Mesenchymal stem cell (in vitro differentiated cells and primary cell): ENCODE measurements at places on chromosomes 12 and 14.

- DNase-seq = no peak
Measured at GRCh38 chr12:2285462-2285861, 232.7 kb downstream of the CACNA1C start.

- no peak for DNase-seq
Measured at GRCh38 chr12:108619369-108620160, 14.1 kb downstream of the SELPLG start.

DNA sequence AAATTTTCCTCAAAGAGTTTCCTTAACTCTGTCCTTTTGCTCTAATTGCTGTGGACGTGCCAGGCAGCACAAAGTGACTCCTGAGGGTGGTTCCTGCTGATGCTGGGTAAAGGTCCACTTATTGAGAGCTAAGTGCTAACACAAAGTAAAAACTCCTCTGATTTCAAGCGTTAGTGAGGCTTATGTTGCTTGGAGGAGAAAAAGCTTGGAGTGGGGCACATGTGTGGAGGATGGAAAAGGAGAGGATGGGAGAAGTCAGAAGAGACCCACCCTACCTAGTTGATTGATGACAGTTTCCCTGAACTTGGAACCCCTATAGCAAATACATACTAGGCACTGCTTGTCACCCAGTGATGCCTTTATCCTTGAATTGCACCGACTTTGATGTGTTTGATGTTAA lies 10.1 kb upstream of the SLC11A2 start:
- no peak for DNase-seq

- no peak for DNase-seq
Measured at GRCh38 chr12:59833408-59833807, 237.6 kb downstream of the SLC16A7 start.

DNA sequence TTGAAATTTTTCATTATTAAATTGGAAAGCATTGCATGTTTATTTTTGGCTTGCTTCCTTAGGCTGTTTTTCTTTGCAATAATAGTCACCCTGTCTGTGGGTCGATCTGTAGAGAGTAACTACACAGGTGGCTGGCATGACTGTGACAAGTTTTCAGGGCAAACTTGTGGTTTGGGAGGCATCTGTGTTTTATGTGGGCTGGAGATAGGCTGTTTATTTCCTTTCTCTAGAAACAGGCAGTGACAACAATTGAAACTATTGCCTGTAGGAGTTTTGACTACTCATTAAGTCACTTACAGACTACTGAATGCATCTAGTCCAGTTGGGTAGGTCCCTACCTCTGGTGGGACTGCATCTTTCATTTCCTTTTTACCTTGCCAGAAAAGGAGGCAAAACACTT lies 155.6 kb downstream of the DYRK2 start:
- DNase-seq = no peak

DNA sequence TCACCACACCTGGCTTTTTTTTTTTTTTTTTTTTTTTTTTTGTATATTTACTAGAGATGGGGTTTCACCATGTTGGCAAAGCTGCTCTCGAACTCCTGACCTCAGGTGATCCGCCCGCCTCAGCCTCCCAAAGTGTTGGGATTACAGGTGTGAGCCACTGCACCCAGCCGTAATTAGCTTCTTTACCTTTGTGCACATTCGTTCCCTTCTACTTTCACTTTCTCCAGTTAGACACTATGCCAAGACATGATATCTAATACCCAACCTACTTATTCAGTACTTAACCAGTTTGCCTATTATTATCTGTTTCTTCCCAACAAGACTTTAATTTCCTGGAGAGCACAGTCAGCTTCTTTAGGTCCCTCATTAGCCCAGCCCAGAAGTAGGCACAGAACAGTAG lies 5.3 kb downstream of the STYK1 start:
- no peak for DNase-seq

DNA sequence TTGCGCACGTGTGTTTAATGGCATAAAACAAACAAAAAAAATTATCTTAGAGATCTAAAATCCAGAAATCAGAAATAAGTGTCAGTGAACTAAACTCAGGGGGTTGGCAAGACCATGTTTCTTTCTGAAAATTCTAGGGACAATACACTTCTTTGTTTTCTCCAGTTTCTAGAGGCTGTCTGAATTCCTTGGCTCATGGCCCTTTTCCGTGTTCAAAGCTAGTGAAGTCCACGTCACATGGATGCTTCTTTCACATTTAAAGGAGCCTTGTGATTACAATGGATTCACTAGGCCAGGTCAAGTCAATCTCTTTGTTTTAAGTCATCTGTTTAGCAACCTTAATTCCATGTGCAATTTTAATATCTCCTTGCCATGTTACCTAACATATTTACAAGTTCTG lies 22.4 kb downstream of the SLCO1B3 start:
- DNase-seq = no peak

GRCh38 chr14:73462048-73462715 lies 3.8 kb upstream of the NUMB start:
- DNase-seq = peak; percentile 50

- DNase-seq = peak; percentile 72
Measured at GRCh38 chr12:124921200-124922031, 7.0 kb upstream of the UBC start.

DNA sequence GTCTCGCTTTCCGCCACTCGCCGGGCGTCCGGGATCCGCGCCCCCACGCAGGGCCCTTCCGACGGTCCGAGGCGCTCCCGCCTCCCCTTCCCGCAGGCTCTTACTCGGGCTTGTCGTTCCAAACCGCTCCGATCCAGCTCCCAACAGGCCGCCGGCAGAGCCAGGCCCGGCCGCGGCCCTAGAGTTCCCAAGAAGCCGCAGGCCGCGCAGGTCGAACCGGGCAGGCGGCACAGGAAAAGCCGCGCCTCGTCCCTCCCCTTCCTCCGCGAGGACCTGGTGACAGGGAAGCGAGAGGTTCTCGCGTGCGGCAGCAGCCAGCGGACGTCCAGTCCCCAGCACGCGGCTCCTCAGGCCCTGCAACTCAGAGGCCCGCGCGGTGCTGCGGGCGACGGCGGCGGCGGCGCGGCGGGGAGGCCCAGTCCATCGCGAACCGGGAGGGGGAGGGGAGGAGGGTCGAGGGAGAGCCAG lies 272 bp downstream of the HECTD1 start:
- no peak for DNase-seq

DNA sequence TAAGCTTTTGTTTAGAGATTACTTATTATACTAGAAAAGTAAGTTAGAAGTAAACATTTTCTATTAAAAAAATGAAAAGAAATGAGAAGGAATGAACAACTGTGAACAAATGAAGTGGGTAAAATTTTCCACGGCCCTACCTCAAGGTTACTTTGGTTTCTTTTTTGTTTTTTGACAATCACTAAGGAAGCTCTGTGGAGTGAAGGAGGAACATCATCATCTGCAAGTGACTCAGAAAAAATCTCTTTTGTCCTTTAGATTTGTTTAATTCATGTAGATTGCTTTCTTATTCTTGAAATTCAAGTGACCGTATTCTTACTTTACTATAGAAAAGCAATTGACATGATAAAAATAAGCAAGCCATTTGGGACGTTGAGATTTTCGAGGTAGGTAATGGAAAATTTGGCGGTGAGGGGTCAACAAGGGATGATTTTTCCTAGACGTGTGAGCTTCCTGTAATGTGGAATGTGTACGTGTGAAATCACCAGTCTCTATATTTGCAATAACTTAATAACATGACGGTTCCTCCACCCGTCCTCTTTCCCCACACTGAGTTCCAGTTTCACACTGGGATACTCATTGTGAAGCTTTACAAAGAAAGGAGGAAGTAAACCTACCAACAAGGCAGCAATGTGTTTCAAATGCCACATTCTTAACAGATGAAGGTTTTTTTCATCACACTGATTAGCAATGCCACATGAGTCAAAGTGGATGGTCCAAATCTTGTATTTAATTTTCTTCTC lies 62.3 kb upstream of the EGLN3 start:
- no peak for DNase-seq

- no peak for DNase-seq
Measured at GRCh38 chr14:29521526-29522137, 406.0 kb downstream of the PRKD1 start.

DNA sequence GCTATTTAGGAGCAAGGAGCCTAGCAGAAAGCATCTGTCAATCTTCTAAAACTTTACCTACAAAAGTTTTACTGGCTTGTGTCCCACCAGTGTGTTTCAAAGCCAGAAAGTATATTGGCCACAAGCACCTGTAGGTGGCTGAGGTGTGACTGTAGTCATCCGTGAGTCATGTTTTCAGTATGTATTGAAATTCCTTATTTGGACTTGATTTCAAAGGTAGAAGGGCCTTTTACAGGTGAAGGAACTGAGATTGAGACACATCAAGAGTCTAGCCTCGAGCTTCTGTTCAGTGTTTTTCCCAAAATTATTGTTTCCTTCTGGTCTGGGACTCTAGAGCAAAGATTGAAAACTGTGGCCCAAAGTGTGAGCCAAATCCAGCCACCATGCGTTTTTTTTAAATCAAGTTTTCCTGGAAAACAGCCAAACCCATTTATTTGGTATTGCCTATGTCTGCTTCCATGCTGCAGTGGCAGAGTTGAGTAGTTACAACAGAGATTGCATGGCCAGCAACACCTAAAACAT lies 195.3 kb upstream of the BCL2L14 start:
- DNase-seq = peak; percentile 11

DNA sequence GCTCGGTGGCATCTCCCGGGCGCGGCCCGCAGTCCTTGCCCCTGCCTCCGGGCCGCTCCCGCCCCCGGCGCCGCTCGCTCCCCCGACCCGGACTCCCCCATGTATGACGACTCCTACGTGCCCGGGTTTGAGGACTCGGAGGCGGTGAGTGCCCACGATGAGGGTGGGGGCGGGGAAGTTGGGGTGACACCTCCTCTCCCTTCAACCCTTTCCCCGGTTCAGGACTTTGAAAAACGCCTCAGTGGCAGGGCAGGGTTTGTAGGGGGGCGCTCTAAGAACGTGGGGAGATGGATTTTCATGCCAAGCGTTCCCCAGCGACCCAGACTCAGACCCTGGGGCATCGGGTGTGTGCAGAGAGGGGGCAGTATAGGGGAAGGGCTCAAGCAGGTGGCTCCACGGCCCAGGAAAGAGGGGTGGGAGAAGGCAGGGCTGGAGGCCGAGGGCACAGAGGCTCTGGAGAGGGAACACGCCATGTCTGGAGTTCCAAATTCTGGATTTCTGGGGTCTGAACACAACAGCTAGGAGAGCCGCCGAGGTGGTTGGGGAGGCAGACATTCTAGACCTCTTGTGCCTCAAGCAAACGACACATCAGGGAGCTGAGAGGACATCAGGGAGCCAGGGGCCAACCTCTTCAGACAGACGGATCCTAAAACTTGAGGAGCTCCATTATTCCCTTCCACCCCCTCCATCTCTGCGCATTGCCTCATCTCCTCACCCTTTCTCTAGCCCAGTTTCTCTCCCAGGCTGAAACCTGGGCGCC lies 715 bp downstream of the CACNB3 start:
- peak; percentile 17 for DNase-seq

- DNase-seq = peak; percentile 88
Measured at GRCh38 chr12:71662849-71663560, 643 bp downstream of the ZFC3H1 start.

DNA sequence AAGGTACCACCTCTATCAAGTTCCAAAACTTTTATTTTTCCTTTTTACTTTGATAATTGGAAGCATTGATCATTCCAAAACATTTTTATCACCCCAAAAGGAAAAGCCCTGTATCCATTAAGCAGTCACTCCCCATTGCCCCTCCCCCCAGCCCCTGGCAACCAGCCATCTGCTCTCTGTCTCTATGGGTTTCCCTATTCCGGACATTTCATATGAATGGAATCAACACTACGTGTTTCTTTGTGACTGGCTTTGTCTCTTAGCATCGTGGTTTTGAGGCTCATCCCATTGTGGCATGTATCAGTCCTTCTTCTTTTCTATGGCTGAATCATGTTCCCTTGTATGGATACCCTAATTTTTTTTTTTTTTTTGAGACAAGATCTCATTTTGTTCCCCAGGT lies 18.0 kb upstream of the PHETA1 start:
- DNase-seq = peak; percentile 15

DNA sequence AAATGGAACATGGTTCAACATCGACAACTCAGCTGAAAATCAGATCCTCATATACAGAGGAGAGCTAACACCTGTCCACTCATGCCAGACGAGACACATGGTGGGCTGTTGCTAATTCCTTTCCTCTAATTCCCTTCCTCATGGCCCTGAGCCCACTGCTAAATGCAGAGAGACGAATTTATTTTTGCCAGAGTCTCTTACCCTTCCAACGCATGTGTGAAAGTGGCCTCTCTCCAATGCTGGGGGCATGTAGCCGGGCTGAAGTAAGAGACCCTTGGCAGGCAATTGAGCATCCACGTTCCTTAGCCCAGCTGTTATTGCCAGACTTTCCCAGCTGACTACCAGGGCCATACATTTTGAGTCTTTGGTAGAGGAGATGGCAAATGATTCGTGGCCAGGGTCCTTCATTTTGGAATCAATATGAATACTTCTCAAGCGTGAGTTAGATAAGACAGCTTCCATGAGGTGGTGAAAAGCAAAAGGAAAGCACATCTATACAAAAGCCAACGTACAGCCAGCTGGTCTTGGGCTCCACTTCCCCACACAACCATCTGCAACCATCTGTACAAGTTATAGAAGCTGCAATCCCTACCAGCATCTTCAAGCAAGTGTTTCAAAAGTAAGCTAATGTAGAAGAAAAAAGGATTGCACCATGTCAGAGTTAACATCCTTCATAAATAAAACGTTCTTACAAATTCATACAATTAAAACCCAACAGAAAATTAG lies 28.6 kb downstream of the CORO1C start:
- DNase-seq = no peak

GRCh38 chr14:105760691-105761344 lies 234.4 kb downstream of the TMEM121 start:
- no peak for DNase-seq

DNA sequence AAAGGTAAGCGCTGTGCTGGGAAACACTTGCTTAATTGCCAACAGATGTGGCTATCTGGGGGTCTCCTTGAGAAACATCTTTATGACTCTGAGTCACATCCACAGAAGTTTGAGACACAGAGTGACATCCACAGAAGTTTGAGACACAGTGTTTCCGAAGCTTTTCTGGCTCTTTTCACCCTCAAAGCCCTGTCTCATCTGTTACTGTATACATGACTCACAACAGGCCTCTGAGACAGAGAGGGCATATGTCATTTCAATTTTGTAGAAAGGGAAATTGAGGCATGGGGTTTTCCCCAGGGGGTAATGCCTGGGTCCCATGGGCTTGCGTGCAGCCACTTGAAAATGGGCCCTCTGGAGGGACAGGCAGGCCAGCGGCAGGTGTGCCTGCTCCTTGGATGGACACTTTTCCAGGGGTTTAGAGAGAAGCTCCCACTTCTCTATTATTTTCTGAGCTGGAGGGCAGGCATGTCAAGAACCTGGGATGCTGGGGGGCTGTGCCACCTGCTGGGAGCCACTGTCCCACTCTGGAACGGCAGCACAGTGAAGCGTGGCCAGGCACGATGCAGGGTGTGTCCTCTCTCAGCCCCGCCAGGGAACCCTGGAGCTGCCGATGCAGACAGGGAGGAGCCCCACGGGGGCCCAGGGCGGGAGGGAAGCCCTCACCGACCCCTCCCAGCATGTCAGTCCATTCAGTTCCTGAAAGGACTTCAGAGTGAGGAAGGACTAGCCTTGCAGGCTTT lies 111.3 kb upstream of the FKBP4 start:
- peak; percentile 37 for DNase-seq

- DNase-seq = no peak
Measured at GRCh38 chr14:35696575-35696974, 112.5 kb downstream of the RALGAPA1 start.
